ENCODE measurements at places on chromosomes 3 and 15.

- no peak for DNase-seq
Observed at GRCh38 chr15:35690698-35691116, 144.7 kb upstream of the DPH6 start.

DNA sequence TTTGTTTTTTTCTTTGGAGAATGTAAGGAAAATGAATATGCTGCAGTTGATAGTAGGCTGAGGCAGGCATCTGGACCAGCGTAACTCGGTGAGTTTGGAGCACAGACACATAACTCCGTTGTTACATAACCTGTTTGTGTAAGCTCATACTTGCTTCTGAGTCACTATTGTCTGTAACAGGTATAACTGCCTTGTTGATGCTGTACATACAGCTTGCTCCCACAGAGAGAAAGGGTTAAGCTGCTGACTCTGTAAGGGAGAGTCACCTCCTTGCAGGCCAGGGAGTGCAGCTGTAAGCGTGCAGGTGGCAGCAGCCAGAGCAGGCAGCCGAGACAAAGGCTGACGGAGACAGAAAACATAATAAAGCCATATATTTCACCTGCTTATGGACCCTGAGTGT, 20.4 kb downstream of the RETNLB start:
- no peak for DNase-seq

DNA sequence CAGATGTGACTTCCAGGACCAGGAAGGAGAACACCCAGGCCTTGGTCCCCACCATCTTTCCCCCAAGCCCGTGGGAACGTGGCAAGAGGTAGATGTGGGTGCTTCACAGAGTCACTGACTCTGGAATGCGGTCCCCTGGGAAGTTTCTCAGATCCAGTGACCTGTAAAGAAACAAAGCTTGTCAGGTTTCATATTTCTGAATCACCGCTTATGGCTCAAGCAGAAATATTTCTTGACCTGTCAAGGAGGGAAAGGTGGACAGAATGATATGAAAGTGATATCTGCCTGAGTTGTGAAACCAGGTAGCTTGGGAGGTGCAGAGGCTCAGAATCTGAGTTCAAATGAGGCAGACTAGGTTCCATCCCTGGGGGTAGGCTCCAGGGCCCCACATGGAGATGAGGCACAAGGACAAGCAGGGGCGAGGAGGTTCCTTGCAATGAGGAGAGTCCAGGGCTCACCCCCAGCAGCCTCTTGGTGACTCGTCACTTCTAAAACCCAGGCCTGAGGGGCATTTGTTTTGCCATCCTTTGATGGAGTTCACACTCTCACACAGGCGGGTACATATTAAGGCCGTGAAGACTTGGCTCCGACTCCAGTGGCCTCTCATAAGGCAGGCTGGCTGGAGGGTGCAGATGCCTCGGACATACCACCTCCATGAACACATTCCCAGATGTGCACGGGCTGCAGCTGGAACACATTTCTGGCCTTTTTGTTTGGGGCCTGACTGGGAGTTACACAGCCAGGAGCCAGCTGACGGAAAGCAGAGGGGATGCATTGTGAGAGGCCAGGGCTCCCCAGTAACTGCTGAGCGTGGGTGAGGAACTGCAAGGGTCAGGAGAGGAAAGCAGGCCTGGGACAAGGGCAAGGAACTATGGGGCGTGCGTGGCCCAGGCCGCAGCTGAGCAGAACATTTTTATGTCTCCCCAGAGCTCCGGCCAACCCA, 1.3 kb downstream of the CILP start:
- DNase-seq = no peak

DNA sequence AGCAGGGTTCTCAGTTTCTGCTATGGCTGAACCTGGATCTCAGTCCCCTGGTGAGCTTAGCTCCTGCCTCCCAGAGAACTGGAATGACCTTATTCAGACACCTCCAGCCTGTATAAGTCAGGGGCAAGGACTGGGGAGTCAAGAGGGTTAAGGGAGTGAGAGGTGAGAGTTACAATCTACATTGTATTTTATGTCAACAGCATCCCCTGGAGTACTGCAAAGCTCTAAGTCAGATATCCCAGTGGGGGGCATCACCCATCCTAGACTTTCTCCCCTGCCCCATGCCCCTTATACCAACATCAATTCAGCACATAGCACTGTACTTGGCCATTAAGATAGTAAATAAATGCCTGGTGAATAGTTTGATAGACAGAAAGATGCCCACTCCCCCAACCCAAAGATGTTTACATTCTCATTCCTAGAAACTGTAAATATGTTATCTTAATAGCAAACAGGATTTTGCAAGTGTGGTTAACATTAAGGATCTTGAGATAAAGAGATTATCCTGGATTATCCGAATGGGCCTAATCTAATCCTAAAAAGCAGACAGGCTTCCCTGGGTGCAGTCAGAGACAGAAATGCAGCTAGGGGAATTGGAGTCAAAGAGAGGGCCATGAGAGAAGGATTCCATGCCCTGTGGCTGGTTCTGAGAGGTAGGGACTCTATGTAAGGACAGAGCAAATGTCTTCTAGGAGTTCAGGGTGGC, 132.3 kb upstream of the RASGRP1 start:
- no peak for DNase-seq

GRCh38 chr3:118607915-118608820, 426.5 kb downstream of the IGSF11 start:
- DNase-seq = no peak

GRCh38 chr15:82135638-82136037, 89.8 kb upstream of the MEX3B start:
- no peak for DNase-seq

- no peak for DNase-seq
Observed at GRCh38 chr15:55959744-55960447, 33.5 kb downstream of the NEDD4 start.

- DNase-seq = no peak
Observed at GRCh38 chr3:124514683-124515082, 215.6 kb upstream of the UMPS start.

DNA sequence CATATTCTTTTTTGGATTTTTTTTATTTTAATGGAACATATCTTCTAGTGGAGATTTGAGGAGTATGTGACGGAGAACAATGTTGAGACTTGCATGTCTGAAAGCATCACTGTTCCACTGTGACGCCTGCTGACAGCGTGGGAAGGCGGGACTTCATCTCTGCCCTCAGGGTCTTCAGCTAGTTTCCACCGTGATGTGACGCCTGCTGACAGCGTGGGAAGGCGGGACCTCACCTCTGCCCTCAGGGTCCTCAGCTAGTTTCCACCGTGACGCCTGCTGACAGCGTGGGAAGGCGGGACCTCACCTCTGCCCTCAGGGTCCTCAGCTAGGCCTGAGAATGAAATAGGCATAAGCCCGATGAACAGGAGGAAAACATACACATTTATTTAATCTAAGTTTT, 70.7 kb downstream of the LMLN start:
- no peak for DNase-seq

DNA sequence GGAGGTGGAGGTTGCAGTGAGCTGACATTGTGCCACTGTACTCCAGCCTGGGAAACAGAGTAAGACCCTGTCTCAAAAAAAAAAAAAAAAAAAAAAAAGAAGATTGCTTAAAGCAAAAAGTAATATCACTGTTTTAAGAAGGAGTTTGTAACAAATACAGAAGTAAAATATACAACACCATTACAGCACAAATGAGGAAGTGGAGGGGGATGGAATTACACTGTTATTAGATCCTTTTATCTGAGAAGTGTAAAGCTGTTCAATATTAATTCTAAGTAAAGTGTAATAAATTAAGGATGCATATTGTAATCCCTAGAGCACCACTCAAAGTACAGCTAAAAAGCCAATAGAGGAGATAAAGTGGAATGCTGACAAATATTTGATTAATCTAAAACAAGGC, 47.0 kb upstream of the SNRPA1 start:
- DNase-seq = no peak

DNA sequence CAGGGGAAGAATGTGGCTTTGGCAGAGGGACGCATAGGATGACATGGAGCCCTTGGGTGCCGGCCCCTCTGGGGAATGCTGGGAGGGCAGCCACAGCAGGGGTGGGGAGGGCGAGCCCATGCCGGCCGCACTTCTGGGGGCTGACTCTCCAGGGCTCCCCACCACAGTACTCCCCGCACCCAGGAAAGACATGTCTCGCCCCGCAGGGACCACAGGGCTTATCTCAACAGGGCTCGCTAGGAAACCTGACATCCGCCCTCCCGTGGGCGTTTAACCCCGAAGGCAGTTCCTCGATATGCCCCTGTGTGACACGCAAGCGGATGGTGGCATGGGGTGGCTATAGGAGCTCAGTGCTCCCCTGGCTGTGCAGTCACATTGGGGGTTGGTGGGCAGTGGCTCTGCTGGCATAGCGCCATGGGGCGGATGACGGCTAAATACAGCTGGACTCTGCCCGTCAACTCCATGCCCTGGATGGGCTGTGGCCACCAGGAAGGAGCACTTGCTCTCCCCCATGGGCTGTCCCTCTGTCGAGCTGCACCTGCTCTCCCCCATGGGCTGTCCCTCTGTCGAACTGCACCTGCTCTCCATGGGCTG, 141.4 kb downstream of the ADAMTS17 start:
- no peak for DNase-seq

DNA sequence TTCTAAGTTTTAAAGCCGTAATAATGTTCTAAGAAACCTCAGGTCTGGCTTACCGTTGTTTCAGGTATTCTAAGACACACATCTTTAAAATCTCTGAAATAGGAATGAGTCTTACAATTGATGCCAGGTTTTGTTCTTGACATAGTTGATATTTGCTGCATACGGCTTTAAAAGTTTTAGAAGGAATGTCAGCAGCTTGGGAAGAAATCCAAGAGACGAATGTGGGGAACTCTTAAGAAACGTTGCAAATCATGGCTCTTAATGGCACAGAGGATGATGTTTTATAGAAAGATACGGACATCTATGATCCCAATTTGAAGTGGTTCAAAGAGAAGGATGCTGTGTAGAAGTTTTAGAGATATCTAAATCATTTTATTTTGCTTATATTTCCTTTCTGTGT, 11.5 kb downstream of the NUDT16 start:
- DNase-seq = no peak

GRCh38 chr3:162718697-162719096, 1222.1 kb downstream of the OTOL1 start:
- no peak for DNase-seq

GRCh38 chr3:160725338-160725737, 30.7 kb upstream of the PPM1L start:
- no peak for DNase-seq

- DNase-seq = no peak
Observed at GRCh38 chr3:53168175-53168923, 7.3 kb downstream of the PRKCD start.

- DNase-seq = no peak
Observed at GRCh38 chr15:40040770-40041169, 1.8 kb upstream of the SRP14 start.

- DNase-seq = no peak
Observed at GRCh38 chr3:49717211-49717958, 2.1 kb downstream of the AMIGO3 start.

DNA sequence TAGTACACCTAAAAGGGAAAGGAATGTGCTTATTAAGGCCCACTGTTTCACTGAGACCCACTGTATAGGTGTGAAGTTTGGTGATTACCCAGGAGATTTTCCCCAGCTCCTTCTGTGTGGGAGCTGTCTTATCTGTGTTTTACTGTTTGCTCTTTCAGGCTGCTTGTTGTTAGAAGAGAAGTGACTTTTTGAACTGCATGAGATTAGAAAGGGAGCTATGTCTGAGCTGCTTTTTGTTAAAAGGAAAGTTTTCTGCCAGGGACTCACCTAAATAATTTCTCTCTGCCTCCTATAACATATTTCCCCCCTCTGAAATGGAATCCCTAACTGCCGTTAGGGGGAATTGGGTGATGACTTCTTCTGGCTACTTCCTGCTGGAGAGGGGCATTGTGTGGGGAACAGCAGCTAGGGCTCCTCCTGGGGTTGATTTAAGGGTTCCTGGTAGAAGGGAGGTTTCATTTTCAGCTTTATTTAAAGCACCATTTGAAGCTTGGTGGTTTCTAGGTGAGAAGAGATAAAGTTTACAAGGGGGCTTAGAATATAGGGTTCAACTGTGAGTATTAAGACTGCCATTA, 77.1 kb upstream of the ATP11B start:
- no peak for DNase-seq

DNA sequence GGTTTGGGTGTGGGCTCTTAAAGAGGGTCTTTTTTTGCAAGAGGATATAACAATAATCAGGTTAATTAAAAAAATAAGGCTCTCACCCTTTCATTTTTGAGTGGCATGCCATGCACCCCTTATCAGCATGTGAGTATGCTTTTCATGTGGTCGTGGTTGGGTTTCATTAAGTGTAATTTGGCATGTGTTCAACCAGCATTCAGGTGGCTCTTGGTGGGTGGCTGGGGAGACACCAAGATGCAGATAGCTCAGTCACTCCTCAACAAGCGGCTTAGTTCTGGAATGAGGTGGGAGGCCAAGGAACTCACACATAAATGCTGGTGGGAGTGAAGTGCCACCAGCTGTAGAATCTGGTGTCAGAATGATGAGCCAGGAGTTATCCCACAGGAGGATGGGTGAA, 66.8 kb downstream of the FLNB start:
- DNase-seq = no peak

DNA sequence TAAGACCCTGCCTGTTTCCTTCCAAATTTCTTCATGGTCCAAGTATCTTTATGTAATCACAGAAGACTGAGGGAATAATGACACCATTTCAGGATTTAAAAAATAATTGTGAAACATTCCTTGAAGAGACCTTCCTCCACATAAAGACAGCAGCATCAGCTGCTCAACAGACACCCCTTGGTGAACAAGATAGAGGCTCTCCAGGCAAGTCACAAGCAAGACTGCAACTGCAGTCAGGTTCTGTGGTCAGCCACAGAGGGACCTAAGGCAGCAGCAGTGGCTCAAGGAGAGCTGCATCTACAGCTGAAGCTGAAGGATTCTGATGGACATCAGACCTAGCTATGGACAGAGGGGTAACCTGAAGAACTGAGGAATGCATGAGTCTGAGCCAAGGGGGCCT, 97.2 kb upstream of the C3orf80 start:
- no peak for DNase-seq

DNA sequence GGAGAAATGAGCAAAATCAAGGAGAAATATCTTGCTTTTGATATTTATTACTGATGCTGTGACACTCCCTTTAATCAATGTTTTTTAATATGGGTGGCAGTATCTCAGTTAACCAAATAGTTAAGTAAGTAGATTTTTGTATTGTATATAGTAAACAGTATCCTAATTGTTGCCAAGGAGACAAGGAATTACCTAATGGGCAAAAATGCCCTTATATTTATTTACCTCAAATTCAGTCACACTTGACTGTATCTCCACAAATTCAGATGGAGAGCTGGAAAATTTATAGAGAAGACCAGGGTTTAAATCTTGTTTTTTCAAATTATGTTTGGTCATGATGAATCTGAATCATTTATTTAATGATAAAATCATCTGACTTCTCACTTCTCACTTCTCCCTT, 3.6 kb upstream of the CHD2 start:
- DNase-seq = no peak

- DNase-seq = no peak
Observed at GRCh38 chr3:58874248-58874741, 175.5 kb downstream of the CFAP20DC start.

DNA sequence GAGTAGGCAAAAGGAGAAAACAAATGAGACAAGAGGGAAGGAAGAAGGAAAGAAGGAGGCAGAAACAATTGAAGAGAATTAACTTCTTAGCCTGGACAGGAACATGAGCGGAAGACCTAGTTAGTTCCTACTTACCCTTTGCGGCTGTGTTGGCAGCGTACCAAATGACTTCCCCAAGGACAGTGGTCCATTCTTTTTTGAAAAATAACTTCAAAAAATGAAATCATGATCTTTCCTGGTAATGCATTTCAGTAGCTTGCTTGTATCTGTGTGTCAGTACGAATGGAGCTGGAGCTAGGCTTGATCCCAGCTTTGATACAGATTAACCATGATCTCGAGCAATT, 41.5 kb upstream of the CFAP161 start:
- no peak for DNase-seq

Data from NCI-H1694 (cell line).